ENCODE measurements at places on chromosomes 6 and 20.

- DNase-seq: peak; percentile 15
Observed at GRCh38 chr20:1177680-1178079, 7.1 kb downstream of the TMEM74B start.

- no peak for DNase-seq
Observed at GRCh38 chr6:170018936-170019817, 267.8 kb downstream of the ERMARD start.

DNA sequence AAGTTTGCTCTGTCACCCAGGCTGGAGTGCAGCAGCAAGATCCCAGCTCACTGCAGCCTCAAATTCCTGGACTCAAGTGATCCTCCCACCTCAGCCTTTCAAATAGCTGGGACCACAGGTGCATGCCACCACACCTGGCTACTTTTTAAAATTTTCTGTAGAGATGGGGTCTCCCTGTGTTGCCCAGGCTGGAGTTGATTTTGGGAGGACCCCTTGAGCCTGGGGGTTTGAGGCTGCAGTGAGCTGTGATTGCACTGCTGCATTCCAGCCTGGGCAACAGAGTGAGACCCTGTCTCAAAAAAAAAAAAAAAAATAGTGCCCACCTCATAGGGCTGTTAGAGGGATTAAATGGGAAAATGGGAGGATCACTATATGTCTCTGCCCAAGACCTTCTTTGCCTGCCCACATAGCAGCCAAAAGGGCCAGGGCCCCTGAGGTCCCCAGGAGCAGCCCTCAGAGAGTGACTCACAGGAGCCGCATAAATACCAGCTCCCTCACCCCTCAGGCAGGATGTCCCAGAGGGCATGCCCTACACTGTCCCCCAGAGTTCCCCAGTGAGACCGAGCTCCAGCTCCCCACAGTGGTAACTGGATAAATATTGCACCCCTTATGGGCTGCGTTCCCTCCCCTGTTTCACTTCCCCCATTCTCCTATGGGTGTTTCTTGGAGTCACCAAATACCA, 11.7 kb upstream of the MDGA1 start:
- no peak for DNase-seq

DNA sequence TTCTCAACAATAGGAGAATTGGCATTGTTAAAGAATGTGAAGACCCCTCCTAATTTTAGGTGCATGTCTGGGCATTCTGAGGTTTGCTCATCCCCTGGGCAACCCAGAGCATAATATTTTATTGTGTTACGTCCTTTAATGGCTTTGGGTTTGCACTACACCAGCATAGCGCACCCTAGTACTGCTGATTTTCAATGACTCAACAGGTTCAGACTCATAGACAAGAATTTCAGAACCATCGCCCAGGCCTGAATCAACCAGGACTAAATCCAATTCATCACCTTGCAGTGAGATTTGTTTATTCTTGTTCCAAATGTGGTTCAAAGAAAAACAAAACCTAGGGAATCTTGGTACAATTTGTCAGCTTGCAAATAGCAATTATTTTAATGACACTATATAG, 137.8 kb upstream of the PHACTR1 start:
- peak; percentile 16 for DNase-seq

GRCh38 chr6:156689656-156690055, 87.5 kb upstream of the ARID1B start:
- DNase-seq: no peak

- no peak for DNase-seq
Observed at GRCh38 chr20:24648481-24648880, 179.1 kb downstream of the SYNDIG1 start.

- DNase-seq: no peak
Observed at GRCh38 chr6:72742001-72742673, 120.3 kb downstream of the KCNQ5 start.

DNA sequence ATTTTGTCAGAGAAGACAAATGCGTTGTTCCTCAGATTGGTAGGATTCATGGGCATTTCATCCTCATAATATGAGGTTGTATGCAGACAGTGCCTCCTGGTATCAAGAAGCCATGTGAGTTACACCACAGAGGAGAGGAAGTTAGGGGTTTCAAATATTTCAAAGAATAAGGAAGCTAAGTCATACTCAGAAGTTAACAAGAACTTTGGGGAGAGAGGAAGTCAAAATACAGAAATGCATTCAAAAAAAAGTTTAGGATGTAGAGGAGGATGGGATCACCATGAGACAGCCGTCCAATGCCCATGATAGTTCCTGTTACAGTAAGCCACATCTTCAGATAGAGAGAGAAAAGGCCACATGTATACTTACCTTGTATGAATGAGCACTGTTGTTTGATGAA, 22.3 kb downstream of the HLA-DOB start:
- no peak for DNase-seq

GRCh38 chr6:14834851-14835530, 410.9 kb upstream of the JARID2 start:
- no peak for DNase-seq

DNA sequence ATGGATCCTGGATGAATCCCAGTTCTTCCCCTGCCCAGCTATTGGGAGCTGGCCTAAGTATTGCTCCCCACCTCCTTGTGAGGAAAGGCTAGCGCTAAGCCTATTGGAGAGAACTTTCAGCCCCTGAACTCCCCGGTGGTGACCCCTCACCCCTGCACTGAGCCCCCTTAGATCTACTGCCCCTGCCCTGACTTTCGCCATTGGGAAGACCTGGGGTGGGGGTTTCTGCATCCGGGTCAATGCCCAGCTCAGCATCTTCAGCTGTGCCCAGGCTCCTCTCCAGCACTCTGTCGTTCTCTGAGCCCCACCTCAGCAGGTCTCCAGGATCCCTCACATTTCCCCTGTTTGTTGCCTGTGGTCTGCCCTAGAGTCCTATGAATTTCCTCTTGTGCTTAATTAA, 9.0 kb downstream of the TREML4 start:
- DNase-seq: no peak

DNA sequence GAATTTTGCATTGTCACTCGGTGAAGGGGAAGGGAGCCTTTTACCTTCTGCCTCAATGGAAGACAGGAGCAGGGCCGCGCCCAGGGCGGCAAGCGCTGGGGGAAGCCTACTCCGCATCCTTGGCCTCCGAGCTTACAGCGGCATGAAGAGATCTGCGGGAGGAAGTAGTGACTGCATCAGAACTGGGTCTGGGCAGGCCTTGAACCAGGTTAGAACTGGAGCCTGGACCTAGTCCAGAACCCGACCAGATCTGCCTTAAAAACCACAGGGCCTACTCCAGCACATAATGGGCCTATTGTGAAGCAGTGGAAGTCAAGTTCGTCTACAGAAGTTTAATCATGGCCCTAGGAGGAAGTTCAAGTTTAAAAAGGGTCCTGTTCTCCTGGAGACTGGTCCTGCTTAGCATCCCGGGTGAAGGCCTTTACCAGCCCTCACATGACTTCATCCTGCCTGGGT, 3.1 kb downstream of the COL12A1 start:
- DNase-seq: no peak

- no peak for DNase-seq
Observed at GRCh38 chr6:92840246-92840930, 579.0 kb downstream of the EPHA7 start.

DNA sequence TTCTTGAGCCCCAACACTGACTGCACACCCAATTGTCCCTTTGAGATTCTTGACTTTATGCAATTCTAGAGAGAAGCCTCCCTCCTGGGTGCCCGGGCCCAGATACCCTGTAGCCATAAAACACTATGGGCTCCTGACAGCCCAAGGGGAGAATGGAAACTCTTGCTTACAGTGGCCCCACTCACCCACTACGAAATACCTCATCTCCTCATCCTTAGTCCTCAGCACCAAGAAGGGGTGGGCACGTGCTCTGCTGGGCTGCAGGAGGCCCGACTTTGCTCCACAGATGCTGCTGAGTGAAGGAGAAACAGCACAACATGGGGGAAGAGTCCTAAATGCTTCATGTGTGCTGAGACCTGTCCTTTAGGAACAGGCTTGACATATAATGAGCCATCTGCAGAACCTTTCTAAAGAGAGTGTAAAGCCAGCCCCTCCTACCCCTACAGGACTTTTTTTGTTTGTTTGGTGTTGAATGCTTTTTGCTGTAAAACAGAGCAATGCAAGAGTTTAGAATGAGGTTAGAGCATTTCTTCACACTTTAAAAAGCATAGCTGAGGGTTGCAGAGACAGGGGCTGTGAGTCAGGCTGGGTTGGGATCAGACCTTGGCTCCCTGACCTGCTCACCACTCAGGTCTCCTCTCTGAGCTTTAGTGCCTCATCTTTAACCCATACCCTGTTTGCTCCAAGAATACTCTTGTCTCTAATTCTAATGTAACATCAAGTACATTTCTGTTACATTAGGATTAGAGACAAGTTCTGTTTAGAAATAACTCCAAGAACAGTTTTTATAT, 17.6 kb upstream of the SIRPG start:
- no peak for DNase-seq

GRCh38 chr6:170453586-170454511, 99.3 kb downstream of the PSMB1 start:
- DNase-seq: no peak

GRCh38 chr6:85372188-85372914, 77.5 kb upstream of the NT5E start:
- no peak for DNase-seq

All from urothelium cell line (cell line).